Activated CD4-positive, alpha-beta T cell treated with anti-CD3 and anti-CD28 coated beads for 4 hours (primary cell): ENCODE measurements at places on chromosomes 5 and 9.

DNA sequence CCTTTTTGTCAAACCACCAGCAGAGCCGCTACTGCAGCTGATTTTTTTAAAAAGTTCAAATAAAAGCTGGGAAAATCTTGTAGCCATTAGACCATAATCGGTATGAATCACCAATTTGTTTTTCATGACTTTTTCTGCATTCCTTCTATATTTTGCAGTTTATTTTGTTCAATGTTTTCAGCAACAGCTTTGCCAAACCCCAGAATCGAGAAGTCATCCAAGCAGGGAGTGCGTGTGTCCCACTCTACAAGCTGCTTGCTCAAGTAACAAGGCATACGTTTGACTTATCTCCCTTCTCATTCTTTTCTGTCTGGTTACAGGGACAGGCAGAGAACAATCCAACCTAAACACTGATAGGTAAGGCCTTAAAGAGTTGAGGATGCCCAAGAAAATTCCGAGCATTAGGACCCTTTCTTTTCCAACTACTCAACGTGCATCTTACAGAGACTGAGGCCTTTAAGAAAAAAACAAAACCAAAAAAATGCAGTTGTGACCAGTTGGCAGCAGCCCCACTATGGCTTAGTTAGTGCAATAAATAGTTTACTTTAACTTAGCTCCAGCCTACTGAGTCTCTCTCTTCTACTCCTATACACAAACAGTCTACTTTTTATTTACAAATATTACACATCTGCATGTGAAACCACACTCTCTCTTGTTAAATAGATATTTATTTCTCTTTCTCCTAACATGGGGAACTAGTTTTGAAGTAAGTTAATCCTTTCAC lies 134.7 kb upstream of the SLIT3 start:
- DNase-seq = no peak

DNA sequence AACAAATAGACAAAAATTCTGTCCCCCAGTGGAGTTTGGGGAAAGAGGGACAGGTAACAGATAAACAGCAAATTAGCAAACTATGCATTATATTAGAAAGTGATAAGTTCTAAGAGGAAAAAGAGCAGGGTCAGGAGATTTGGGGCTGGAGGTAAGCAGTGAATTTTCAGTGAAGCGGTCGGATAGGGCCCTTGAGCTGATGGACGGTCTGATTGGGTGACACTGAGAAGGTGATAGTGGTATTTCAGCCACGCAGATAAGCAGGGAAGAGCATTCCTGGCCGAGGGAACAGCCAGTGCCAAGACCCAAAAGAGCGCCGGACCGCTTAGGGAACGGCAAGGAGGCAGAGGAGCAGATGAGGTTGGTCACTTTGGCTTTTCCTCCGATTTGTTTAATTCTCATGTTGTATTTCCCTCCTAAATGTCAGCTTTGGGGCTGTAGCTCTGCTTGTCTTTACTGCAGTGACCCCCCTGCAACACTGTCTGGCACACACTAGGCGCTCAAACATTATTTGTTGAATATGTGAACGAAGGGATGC lies 1.1 kb upstream of the PTPN3 start:
- DNase-seq = no peak

- no peak for DNase-seq
Measured at GRCh38 chr9:132543960-132544359, 38.4 kb upstream of the BARHL1 start.

DNA sequence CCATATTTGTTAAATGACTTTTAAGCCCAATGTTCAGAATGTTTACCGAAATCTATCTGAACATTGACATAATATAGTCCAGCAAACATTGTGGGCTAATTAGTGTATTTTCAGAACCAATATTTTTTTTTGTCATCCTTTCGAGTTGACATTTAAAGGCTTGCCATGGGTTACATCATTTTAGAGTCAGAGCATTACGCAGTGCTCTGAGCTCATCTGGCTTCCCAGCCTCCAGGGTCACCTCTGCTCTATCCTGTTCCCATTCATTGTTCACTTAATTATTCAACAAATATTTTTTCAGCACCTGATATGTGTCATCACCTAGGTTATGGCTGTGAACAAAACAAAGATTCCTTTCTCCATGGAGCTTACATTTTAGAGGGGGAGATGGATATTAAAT lies 80.2 kb downstream of the SREK1 start:
- DNase-seq = no peak

DNA sequence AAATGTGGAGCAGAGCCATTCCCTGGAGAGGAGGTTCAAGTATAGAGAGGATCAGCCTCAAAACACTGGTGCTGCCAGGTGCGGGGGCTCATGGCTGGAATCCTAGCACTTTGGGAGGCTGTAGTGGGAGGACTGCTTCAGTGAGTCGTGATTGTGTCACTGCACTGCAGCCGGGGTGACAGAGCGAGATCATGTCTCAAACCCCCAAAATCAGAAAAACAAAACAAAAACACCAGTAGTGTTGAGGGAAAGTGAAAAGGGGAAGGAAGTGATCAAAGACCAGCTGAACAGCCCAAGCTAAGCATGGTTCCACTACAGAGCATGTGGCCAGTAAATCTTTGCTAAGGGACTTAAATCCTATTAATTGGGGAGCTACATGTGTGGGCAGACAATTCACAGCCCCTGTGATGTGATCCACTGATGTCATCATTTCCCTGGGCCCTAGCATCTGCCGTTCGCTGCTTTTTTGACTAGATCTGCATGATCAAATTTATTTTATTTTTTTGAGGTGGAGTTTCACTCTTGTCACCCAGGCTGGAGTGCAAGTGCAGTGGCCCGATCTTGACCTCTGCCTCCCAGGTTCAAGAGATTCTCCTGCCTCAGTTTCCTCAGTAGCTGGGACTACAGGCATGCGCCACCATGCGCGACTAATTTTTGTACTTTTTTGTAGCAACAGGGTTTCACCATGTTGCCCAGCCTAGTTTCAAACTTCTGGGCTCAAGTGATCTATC lies 2.7 kb upstream of the PCBD2 start:
- DNase-seq = no peak

GRCh38 chr5:164392531-164392930 lies 887.1 kb downstream of the MAT2B start:
- no peak for DNase-seq

GRCh38 chr9:6000955-6001354 lies 14.5 kb downstream of the RANBP6 start:
- DNase-seq = no peak

DNA sequence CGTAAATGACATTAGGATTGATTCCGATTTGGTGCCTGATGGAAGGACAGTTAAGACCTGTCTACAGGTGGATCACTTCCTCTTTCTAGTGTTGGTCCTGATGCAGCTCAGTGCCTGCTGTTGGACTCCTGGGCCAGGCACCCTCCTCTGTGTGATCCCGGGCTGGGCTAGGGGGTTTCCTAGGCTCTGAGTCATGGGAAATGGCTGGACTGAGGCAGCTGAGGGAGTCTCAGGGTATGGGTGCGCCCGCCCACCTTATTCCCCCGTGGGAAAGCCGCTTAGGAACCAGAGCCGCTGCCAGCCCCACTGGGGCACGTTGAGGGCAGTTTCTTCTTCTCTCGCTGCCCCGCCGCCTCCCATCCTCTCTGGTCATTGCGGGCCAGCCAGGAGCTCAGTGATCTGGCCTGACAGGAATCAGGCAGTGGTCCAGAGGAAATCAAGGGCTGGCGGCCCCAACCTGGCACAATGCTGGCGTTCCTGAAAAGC lies 12.9 kb downstream of the TCF7 start:
- DNase-seq = peak; percentile 64

GRCh38 chr5:65778126-65778525 lies 56.1 kb downstream of the NLN start:
- DNase-seq = no peak

DNA sequence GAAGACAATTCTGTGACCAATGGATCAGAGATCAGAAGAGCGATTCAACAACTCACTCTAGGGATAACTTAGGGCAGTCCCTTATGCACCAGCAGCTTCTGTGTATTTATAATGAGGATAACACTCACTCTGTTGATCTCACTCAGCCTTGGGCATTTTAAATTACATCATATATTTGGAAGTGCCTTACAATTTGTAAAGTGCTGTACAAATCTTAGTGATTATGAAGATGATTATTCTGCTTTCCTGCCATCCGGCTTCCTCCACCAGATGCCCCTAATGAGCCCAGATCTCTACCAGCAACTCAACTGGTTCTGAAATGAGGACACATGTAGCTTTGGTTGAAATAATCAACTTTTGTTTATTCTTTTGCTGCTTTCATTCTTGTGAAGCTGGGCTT lies 105.3 kb downstream of the PCSK1 start:
- no peak for DNase-seq

DNA sequence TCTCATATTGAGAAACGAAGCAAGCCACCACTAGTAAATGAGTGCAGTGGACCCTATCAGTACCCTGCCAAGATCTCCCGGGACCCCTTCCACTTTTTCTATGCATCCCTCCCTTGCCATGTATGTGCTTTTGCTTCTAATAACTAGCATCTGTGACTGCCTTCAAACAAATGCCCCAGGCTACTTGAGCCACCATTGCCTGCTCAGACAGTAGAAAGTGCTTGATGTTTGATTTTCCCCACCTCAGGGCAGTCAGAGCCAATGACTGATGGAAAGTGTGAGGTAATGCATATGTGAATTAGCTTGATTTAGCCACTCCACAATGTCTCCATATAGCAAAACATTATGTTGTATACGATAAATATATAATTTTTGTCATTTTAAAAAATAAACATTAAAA lies 797.3 kb upstream of the ACO1 start:
- no peak for DNase-seq

DNA sequence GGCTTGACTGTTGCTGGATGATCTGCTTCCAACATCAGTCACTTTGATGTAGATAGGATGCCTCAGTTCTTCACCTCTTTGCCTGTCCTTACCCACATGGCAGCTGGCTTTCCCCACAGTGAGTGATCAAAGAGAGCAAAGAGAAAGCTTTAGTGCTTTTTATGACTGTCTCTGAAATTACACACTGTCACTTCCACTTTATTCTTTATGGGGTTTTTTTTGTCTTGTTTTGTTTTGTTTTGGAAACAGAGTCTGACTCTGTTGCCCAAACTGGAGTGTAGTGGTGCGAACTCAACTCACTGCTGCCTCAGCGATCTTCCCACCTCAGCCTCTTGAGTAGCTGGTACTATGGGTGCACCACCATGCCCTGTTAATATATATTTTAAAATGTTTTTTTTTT lies 32.4 kb upstream of the C5orf24 start:
- DNase-seq = no peak

DNA sequence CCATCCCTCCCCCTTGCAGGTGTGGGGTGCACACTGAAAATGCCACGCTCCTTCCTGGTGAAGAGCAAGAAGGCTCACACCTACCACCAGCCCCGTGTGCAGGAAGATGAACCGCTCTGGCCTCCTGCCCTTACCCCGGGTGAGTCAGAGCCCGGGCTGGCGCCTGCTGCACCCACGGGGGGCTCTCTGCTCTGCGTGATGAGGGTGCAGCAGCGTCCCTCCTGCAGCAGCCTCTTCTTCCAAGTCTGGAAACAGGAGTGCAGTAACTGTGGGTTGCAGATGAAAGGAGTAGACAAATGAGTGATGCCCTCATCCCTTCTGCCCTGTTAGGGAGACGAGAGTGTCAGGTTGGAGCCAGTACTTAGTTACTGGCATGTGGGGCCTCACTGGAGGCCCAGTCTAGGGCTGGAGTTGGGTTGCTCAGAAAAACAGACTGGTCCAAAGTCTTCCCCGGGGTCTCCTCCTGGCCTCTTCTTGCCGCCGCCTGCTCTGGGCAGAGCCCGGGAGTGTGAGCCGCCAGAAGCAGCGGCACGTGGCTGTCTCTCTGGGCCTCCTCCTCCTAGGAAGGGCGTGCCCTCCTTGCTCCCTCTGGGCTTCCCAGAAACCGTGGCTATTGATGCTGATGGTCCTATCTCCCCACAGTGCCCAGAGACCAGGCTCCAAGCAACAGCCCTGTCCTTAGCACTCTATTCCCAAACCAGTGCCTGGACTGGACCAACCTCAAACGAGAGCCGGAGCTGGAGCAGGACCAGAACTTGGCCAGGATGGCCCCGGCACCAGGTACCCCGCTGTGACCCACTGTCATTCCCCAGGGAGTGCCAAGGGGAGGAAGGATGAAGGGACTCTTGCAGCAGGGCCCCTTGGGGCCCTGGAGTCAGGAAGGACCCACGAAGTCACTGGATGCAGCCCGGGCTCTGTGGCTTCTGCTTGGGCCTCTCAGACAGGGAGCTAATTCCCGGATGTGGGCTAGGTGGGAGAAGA lies 8.4 kb downstream of the GFI1B start:
- no peak for DNase-seq

DNA sequence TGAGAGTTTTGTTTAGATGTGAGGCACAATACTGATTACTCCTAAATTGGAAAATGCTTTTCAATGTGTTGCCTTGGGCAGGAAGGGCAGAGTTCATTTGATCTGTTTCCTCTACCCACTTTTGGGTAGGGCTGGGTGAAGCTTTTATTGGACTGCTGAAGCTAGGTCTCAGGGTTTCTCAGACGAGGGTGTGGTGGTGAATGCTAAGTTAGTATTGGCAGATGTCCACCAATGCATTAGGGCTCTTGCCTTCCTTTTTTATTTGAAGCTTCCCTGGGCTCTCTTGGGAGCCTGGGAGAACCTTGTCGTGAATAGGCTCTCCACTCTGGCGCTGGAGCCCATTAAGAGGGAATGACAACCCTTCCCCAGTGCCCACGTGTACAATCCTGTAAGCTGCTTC lies 23.1 kb downstream of the SPTAN1 start:
- no peak for DNase-seq

- no peak for DNase-seq
Measured at GRCh38 chr5:133890776-133891280, 77.6 kb downstream of the C5orf15 start.

GRCh38 chr5:73831066-73831465 lies 205.1 kb downstream of the ARHGEF28 start:
- DNase-seq = no peak

- DNase-seq = no peak
Measured at GRCh38 chr5:77843570-77844372, 67.6 kb upstream of the TBCA start.

- DNase-seq = no peak
Measured at GRCh38 chr5:158273035-158273434, 414.1 kb upstream of the CLINT1 start.
